ENCODE measurements at places on chromosomes 3 and 15.

- no peak for DNase-seq
Measured at GRCh38 chr3:54264050-54264449, 141.7 kb downstream of the CACNA2D3 start.

GRCh38 chr3:58214484-58215316, 3.9 kb upstream of the DNASE1L3 start:
- DNase-seq = no peak

DNA sequence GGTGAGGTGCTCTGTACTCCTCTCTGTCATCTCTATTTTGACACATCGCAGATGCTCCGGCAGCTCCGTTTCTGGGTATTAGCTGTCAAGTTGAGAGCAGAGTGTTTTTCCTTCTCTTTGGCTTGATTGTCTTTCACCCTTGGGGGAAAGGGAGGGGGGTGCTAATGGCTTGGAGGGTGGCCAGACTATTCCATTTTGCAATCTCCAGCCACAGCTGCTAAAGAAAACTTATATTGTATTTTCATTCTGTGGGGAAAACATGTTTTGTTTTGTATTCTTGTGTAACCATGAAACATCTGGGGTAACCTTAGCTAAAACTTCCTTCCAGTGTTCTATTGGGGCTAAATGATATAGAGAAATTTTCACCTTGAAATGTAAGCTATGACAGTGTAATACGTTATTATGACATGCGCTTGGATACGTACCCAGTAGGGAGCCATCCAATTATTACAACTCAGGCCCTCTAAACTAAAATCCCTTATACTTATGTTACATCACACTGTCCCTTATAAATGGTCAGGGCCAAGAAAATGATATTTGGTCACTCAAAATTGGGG, 14.0 kb upstream of the LARP6 start:
- DNase-seq = no peak

DNA sequence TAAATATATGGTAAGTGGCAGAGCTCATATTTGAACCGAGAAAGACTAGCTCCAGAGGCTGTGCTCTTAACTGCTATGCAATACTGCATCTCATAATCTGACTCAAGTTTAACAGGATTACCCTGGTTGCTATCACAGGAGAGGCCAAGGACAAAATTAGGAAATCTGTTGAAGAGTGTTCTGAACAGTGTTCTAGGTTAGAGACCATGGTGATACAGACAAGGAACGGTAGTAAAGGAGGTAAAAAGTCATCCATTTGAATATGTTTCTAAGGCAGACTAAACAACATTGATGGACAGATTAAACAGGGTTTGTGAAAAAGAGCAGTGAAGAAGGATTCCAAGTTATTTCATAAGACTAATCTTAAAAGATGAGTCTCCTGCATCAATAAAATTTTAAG, 22.1 kb downstream of the PLOD2 start:
- no peak for DNase-seq

- DNase-seq = no peak
Measured at GRCh38 chr15:72751751-72752455, 31.7 kb downstream of the ADPGK start.

- DNase-seq = peak; percentile 46
Measured at GRCh38 chr3:49133226-49133951, 539 bp upstream of the LAMB2 start.

GRCh38 chr3:137724240-137724639, 39.9 kb upstream of the SOX14 start:
- DNase-seq = no peak

DNA sequence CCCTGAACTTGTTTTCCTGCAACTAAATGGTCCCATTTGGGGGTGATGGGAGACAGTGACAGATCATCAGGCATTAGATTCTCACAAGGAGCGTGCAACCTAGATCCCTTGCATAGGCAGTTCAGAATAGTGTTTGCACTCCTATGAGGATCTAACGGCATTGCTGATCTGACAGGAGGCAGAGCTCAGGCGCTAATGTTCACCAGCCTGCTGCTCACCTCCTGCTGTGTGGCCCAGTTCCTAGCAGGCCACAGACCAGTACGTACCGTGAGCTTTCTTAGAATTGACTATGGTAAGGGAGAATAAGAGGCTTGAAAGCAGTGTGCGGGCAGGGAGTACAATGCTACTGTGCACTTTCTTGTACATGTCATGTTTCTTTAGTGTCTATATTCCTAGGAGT, 17.6 kb upstream of the PLA2G4E start:
- DNase-seq = no peak

DNA sequence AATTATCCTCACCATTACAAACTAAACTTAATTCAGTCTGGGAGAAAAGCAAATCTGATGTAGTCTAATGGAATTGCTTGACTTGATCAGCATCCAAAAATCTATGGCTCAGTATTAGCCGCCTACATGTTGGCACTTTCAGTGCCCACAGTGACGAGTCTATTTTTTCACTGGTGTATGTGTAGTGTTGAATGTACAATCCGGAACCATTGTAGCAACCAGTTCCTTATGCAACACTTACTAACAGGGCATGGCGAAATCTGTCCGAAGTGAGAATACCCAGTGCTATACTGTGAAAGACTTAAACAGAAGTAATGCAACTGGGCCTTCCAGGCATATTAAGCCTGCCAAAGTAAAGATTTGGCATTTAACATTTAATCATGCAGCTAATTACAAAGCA, 18.6 kb downstream of the LRRN1 start:
- DNase-seq = no peak

GRCh38 chr15:37900326-37901221, 33.9 kb upstream of the TMCO5A start:
- no peak for DNase-seq

- no peak for DNase-seq
Measured at GRCh38 chr3:156548902-156549301, 6.0 kb downstream of the SSR3 start.

- no peak for DNase-seq
Measured at GRCh38 chr15:34943711-34944110, 25.8 kb downstream of the AQR start.

- DNase-seq = no peak
Measured at GRCh38 chr15:64836023-64836536, 5.6 kb upstream of the PLEKHO2 start.

DNA sequence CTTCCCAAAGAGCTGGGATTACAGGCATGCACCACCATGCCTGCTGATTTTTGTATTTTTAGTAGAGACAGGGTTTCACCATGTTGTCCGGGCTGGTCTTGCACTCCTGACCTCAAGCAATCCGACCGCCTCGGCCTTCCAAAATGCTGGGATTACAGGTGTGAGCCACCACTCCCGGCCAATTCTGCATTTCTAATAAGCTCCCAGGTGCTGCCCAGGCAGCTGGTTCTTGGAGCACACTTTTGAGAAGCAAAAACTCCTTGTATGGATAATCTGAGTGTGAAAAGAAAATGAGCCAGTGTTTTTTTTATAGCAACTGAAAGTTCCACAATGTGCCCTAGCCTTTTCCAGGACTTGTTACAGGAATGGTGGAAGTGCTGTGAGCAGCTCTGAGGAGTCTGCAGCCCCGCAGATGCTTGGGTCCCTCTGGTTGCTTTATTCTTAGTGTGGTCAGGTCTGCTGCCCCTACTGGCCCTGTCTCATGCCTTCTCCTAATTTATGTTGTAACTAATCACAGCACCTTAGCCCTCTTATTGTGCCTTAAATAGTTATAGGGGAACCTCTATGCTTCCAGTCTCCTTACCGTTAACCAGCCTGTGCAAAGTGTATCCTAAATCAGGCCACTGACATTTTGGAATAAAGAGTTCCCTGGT, 13.5 kb upstream of the KCNAB1 start:
- DNase-seq = no peak

DNA sequence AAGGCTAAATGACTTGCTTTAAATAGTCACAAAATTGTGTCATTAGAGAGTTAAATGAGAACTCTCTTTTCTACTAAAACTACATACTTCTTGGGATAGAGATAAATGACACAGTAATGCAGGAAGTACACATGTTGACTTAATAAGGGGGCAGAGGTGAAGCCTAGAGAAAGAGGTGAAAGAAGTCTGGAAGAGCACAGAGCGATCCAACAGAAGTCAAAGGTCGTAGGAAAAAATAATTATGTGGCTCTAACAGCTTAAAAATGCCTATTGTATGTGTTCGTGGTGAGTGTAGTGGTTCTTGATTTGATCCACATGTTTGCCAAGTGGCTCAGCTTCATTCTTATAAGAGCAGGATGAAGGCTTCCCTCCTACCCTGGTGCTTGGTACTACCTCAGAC, 61.7 kb downstream of the TMEM212 start:
- DNase-seq = no peak

DNA sequence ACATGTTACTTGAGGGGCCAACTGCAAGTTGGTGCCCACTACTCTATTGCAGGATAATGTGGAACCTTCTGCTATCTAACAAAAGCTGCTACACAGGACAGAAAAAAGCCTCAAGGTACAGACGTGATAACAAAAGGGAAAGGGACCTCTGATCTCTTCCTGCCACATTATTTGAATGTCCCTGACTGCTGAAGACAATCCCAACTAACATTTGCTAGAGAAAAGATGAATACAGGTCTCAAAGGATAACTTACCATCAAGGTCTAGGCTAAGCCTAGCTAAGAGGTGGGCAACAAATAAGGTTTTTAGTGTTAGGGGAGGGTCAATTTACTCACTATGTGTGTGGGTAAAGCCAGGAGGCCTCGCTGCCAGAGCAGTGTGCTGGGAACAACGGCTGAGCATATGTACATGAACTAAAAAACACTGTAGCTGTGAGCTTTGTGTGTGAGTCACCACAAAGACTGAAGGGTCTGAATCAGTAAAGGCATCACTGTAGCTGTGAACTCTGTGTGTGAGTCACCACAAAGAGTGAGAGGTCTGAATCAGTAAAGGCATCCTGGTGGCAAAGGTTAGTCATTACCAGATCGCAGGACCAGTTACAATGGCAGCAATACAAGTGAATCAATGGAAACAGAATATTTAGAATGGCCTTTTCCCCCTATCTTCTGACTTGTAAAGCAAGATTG, 111.7 kb downstream of the LMLN start:
- no peak for DNase-seq

GRCh38 chr3:11164607-11165006, 10.3 kb downstream of the HRH1 start:
- DNase-seq = no peak

DNA sequence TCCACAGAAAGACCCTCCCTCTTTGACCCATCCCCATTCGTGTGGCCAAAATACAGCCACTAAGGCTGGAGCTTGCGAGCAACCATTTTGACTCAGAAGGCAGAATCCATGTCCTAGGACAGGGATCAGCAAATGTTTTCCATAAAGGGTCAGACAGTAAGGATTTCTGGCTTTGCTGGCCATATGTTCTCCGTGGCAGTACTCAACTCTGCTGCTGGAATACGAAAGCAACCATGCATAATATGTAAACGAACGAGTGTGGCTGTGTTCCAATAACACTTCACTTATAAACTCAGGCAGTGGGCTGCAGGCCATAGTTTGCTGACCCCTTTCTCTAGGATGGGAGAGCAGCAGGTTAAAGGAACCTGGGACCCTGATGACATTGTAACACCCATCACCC, 77.6 kb upstream of the WNT5A start:
- no peak for DNase-seq

GRCh38 chr15:68637767-68638404, 59.1 kb downstream of the CORO2B start:
- DNase-seq = no peak

DNA sequence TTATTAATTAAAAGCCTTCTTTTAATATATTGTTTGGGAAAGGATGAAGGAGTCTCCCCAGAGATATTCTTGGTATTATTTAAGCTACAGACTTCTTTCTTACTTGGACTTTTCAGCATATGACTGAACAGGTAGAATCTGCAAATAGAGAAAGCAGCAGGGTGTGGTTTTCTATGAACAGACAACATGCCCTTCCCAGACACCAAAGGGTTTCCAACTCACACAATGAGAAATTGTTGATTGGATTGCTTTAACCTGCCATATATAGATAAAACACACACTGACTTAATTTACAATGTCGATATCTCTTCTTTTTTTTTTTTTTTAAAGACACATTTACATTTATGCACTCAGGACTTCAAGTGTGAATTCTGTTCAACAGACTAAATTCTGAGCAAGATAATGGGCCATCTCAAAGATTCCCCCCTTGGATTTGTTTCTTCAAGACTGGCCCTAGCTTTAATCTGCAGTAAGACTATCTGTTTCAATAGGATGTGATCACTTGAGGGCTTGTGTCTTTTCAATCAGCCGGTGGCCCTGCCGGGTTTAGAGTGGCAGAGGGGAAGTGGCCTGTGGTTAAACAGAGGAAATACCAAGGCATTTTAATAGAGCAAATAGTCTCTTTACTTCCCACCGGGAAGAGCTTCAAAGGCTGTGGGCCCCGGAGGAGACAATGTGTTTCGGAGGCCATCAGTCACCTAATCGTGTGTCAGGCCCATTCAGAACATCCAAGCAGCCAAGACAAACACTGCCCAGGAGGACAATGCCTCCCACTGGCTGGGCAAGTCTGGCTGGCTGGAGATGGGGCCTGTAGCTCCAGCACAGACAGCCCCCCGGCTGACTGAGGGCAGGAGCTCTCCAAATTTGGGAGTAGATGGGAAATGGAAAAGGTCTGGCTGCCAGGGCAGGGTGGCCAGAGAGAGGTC, 6.1 kb downstream of the IL17RD start:
- no peak for DNase-seq

- no peak for DNase-seq
Measured at GRCh38 chr3:125220183-125220582, 7.6 kb upstream of the SLC12A8 start.

GRCh38 chr3:117193390-117193789, 483.8 kb downstream of the TUSC7 start:
- DNase-seq = no peak

GRCh38 chr3:23805210-23805632, 534 bp upstream of the UBE2E1 start:
- DNase-seq = no peak

DNA sequence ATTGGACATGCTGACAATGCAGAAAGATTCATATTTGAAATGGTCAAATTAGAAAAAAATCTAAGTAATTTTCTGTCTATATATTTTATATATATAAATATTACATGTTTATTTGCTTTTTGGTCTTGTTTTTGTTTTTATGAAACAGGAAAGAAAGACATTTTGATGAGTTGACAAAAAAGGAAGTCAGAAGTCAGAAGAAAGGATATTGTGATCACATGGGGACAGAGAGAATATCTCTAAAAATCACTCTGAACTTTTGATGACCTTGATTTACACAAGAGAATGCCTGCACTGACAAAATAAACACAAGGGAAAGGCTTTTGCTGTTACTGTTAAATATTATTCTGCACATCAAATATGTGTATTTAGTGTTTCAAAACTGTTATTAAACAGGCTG, 811.2 kb downstream of the SI start:
- no peak for DNase-seq

DNA sequence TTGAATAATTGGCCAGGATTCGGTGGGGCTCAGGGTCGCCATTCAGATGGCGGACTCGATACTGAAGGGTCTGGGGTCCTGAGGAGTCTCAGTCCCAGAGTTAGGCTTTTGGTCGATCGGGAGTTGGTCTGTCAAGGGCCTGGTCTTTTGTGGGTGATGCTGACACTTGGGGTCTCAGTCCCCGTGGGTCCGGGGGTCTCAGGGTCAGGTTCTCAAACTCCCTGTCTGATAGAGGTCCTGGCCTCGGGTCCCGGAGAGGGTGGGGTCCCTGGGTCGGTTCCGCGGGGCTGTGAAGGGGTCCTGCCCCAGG, 467 bp downstream of the NCKIPSD start:
- no peak for DNase-seq

GRCh38 chr3:4529876-4530588, 36.9 kb downstream of the ITPR1 start:
- no peak for DNase-seq
